Stimulated activated CD4-positive, alpha-beta T cell treated with anti-CD3 and anti-CD28 coated beads, Interleukin-1b, Interleukin-23, amount 100 ng/mL, for 1 hour (primary cell): ENCODE measurements at places on chromosomes 16 and 17.

GRCh38 chr16:51757124-51757470, 606.0 kb upstream of the SALL1 start:
- no peak for DNase-seq

DNA sequence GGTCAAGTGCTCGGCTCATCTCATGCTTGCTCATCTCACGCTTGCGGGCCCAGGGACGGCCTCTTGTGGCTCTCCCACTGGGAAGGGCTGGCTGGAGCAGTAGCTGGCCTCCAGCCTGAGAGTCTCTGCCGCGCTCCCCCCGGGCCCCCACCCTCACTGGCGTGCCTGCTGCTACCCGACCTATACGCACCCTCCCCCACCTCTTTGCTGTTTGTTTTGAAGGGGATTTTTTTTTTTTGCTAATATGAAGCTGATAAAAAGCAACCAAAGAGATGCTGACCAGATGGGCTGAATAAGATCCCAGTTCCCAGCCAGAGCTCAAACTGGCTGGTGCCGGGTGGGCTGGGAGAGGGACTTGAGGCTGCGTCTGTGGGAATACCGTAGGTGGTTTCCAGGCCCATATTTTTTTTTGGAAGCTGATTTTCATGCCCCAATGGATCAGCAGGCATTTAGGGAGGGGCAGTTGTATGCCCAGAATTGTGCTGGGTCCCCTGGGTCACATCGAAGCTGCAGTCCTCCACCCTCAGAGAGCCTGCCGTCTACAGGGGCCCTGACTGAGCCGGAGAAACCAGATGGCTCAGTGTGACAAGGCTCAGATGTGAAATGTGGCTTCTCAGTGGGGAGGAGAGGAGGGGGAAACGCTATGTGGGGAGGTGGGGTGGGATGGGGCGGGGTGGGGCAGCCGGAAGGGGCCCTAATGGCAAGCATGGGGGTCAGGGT, 115.0 kb downstream of the RAP1GAP2 start:
- DNase-seq = no peak

DNA sequence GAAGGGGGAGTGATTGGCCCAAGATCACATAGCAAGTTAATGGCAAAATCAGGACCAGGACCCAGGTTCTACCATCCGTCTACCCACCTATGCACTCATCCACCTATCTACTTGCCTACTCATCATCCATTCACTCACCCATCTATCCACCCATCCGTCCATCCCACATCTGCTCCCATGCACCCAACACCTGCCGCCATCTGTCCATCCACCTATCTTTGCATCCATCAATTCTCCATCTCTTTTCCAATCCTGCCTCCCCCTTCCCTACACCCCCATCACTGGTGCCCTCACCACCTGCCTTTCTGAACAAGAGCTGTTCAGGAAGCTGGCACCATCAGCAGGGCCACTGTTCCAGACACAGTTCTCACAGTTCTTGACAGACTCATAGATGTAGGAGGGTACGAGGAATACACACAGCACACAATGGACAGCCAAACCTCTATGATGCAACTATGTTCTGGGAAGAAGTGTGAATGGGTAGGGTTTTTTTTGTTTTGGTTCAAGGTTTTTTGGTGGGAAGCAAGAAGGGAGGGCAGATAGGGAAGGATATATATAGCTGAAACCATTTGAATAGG, 4.5 kb downstream of the SAMD14 start:
- no peak for DNase-seq

GRCh38 chr16:47004652-47005051, 31.2 kb upstream of the DNAJA2 start:
- no peak for DNase-seq

DNA sequence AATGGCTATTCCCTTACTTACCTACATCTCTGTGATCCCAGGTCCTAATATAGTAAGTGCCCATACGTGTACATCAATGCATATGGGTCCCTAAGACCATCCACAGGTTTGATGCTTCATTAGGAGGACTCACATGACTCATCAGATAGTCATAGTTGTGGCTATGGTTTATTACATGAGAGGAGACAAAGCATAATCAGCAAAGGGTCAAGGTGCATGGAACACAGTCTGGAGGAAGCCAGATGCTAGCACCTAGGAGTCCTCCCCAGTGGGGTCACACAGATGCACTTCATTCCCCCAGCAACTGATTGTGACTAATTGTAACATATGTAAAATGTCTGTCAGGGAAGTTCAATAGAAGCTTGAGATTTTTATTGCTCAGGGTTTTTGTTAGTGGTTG, 42.8 kb downstream of the PHKB start:
- DNase-seq = no peak

- no peak for DNase-seq
These were observed 170.4 kb downstream of the IRX5 start for GRCh38 chr16:55101026-55101425.

- no peak for DNase-seq
These were observed 226.5 kb upstream of the MPHOSPH6 start for GRCh38 chr16:82396509-82396908.

GRCh38 chr17:46964315-46965265, 14.5 kb downstream of the RPRML start:
- DNase-seq = no peak

DNA sequence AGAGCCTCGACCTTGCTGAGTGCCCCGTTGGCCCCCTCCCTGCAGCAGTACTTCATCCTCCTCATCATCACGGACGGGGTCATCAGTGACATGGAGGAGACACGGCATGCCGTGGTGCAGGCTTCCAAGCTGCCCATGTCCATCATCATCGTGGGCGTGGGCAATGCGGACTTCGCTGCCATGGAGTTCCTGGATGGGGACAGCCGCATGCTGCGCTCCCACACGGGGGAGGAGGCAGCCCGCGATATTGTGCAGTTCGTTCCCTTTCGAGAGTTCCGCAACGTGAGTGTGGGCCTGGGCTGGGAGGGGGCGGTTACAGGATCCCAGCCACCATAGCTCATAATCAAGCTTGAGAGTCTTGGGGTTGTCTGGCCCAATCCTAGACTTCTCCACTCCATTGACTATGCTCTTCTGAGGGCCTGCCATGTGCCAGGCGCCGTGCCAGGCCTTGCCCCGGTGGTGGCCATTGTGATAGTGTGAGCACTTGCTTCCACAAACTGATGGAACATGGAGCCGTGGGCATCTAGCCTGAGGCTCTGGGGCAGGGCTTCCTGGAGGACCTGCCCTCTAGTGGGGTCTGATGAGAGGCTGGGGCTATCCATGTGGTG, 39.7 kb downstream of the PSME3IP1 start:
- no peak for DNase-seq

DNA sequence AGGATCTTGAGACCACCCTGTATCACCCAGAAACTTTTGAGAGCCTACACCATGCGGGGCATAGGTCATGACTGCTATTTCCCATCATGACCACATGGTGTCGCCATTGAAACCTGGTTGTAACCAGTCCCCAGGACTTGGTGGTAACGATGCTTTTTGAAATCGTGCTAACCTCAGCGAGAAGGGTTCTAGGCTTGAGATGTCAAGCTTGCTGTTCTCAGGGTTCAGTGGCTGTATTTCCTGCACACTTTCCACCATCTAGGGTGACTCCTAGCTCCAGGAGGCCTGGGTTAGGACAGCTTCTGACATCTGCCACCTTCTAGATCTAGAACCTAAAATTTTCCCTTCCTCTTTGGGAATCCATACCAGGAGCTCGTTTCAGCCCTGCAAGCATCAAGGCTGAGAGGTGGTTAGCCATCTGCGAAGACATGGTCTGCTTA, 13.0 kb upstream of the SPNS3 start:
- DNase-seq = peak; percentile 20

- DNase-seq = no peak
These were observed 12.0 kb downstream of the CHST6 start for GRCh38 chr16:75483222-75483621.

DNA sequence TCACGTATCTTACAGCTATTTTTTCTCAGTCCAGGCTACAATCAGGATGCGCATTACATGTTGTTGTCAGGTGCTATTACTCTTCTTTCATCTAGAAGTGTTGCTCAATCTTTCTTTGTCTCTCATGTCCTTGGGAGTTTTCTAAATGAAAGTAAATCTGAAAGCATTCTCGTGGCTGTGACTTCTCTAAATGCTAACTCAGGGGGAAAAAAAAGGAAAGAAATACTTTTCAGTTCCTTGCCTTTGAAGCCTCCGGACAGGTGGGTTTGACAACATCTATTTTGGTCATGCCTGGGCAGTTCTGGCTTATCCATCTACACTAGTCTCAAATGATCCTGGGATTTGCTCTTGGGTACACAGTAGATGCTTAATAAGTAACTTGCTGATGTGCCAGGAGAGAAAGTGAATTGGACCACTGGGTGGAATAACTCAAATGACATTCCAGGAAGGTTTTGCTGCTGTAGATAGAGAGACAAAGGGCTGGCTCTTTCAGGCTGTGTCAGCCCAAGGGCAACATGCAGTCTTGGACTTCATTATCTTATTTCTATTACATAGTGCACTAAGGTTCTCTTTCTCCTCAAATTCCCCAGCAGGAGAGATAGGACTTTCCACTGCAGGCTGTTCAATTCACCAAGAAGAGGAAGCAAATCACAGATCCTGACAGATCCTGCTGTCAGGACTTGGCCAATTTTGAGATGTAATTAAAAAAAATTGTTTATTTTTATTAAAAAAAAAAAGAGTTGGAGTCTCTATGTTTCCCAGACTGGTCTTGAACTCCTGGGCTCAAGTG, 63.6 kb upstream of the NFAT5 start:
- DNase-seq = no peak

DNA sequence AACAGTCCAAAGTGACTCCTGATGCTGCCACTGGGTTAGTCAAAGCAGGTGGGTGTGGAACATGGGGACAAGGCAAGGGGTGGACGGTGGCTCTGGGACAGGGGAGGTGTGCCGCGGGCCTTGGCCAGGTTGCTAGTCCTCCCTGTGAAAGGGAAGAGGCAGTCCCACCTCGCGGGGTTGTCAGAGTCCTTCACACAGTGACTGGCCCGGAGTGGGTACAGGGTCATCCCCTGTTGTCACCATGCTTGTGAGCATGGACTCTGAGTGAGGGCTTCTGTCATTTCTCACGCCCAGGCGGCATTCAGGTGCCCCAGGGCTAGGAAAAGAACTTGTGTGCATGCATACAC, 3.1 kb upstream of the ZNF469 start:
- no peak for DNase-seq

GRCh38 chr17:80270836-80271235, 10.2 kb downstream of the RNF213 start:
- no peak for DNase-seq

DNA sequence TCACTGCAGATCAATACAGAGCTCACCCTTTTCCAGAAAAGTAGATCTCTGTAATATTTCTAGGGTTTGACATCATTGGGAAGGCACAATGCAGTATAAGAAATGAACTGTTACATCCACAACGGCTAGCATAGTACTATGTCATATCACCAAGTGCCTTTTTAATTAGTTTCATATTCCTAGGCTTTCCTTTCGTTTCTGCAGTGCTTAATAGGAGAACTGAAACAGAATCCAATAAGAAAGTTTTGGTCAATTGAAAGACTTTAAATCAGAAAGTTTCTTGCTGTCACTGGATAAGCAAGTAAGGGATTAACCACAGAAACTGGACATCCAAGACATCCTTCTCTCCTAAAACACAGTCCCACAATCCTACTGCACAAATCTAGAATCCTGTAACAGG, 3.5 kb upstream of the RNF43 start:
- DNase-seq = no peak

GRCh38 chr16:14181371-14182050, 110.4 kb downstream of the MRTFB start:
- no peak for DNase-seq

- no peak for DNase-seq
These were observed 84.4 kb upstream of the GPRC5B start for GRCh38 chr16:19968891-19969683.

DNA sequence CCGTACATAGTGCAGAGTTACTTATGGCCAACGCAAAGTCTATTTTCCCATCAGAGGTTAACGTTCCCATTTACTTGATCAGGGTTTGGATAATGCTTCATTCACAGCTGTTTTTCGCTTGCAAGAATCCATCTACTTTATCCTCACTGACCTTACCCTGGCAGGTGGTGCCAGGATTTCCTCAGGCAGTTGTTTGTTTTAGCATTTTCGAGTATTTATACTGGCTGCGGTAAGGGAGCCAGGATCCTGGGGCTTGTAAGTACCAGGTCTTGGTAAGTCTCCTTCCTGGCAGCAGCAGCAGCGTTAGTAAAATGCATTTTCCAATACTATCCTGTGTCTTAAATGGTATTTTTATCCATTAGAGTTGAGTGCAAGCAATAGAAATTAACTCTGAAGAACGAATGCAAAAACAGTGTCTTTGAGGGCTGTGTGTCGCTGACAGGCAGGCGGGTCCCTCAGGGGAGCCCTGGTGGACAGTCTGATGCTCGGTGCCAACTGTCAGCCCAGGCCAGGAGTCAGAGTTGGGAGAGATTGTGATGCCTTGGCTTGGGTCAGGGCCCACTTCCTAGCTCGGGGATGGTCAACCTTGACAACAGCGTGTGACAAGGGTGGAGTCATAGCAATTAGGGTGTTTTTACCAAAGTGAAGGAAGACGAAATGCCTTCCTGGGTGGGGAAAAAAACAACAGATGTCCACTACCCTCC, 92.4 kb upstream of the HSBP1 start:
- no peak for DNase-seq

DNA sequence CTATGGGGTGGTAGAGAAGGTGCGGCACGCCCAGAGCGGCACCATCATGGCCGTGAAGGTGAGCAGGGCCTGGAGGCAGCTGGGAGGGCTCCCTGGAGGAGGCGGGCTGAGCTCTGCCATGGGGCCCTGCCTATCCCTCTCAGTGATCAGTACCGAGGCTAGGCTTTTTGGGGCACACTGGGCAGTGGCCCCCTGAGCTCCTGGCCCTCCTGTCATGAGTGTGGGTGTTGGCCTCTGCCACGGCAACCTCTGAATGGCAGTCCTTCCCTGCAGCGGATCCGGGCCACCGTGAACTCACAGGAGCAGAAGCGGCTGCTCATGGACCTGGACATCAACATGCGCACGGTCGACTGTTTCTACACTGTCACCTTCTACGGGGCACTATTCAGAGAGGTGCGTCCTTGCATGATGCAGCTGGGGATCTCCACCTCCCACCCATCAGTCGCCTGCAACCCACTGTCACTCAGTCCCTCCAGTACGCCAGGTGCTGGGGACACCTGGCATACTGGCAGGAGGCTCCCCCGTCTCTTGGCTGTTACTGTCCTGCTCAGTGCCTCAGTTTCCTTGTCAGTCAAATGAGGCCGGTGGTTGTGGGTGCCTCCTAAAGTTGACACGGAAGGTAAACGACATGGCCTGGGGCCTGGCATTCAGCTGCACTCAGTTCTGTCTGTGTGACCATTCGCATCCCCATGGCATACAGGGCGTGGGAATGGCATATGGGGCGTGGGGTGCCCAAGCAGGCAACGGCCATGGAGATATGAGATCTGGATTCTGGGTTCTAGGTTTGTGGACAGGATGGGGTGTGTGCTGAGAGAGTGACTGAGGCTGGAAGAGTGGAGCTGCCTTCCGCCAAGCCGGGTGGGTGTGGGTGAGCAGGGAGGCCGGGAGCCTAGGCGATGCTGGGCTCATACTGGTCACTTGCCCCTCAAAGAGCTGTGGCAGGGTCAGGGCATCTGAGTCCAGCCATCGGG, 16.4 kb downstream of the MAP2K3 start:
- no peak for DNase-seq

GRCh38 chr17:74125156-74125555, 78.3 kb upstream of the RPL38 start:
- DNase-seq = no peak
